Panc1 (cell line): ENCODE measurements at places on chromosomes 3 and 15. TPM values are rescaled to one million over a fixed set of nuclear protein-coding genes. Genes with fewer than 3 reads are reported as not detected.

The CHRNA7 gene
- 3.3 TPM for total RNA-seq

The GOLGA6B gene
- total RNA-seq, result not detected

The IL20RB gene
- total RNA-seq, result 1.7 TPM

The CD80 gene
- 0.15 TPM for total RNA-seq

The IL5RA gene
- not detected for total RNA-seq
